Activated CD4-positive, CD25-positive, alpha-beta regulatory T cell treated with anti-CD3 and anti-CD28 coated beads, Interleukin-2, amount 50 U/mL, for 72 hours (primary cell): ENCODE measurements at places on chromosomes 5 and 9.
A peak's percentile ranks its signal among the peaks of the same experiment; 100 is the strongest.

DNA sequence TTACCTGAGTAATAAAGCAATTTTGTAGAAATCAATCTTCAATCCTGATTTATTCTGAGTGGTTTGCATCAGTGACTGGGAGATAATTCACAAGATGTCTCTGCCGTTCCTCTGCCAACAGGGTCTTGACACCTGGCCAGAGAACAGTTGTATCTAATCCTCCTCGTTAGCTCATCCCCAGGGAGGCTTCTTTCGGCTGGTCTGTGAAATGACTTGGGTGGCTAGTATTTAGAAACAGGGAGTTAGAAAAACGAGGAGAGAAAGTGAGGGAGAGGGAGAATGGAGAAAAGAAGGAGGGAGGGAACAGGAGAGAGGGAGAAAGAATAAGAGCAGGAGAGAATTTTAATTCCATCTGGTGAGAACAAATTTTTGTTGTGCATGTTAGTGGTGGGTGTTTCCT is 600.2 kb upstream of the TLE4 start:
- no peak for DNase-seq

DNA sequence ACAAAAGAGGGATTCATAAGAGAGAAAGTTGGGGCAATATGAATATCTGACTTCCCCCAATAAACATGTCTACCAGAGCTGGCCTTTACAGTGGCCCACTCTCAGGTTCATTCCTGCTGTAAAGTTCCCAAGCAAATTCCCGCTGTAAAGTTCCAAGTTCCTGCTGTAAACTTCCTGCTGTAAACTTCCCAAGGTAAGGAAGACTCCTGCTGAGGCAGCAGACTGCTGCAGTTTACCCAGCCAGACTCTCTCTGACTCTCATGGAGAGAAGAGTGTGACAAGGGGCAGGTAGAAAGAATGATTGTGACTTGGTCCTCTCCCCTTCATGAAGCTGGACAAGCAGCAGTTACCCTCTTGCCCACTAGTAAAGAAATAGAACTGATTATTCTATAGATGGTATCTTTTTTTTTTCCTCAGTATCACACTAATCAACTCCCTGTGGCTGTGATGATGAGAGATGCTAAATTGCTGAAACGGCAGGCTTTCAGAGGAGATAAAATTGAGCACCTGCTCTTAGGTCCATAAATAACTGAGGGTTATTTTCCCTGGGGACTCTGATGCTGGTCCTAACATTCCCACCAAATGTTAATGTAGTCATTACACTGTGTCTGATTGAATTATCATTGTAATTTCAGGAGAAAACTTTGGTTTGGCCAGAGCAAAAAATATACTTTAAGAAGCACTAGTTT is 220.4 kb downstream of the PARP8 start:
- no peak for DNase-seq

DNA sequence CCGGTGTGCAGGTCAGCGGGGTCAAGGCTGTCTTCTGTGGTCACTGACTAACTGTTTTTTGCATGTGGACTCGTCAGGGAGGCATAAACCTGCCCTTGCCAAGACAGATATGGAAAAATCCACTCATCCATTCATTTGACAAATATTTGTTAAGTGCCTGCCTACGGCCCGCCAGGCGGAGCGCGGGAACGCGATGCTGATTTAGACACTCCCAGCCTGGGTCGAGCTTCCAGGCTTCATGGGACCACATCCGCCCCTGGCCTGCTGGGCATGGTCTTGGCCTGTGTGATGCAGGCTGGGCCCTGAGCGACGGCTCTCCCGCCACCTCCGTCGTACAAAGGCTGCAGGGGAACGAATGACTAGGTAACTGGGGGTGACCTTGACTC is 18.1 kb downstream of the MYMK start:
- no peak for DNase-seq

GRCh38 chr5:103829585-103829984 is 267.0 kb upstream of the NUDT12 start:
- no peak for DNase-seq

- no peak for DNase-seq
Observed at GRCh38 chr5:173454736-173455598, 126.8 kb upstream of the STC2 start.

DNA sequence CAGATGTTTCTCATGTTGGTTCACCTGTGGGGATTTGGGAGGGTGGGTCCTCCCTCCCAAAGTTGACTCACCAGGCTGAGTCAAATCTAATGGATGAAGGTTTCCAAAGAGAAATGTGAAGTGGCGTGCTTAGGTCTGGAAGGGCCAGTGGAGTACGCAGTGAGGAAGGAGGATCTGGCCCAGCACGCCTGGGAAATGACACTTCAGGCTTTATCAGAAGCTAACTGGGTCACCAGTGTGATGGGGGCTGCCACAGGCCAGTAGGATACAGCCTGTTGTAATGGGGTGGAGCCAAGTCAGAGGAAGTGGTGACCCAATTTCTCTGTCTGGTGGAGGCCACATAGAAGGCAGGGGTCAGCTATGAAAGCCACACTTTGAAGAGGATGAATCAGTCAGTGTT is 18.0 kb downstream of the POLR1E start:
- DNase-seq: no peak

GRCh38 chr9:81522716-81523551 is 166.4 kb downstream of the TLE1 start:
- DNase-seq: no peak

- no peak for DNase-seq
Observed at GRCh38 chr5:109830955-109831502, 141.3 kb downstream of the MAN2A1 start.

- peak; percentile 49 for DNase-seq
Observed at GRCh38 chr9:129458663-129459546, 162.0 kb downstream of the C9orf50 start.

- no peak for DNase-seq
Observed at GRCh38 chr5:41956943-41957342, 31.9 kb downstream of the FBXO4 start.
